ENCODE measurements at places on chromosomes 11 and 22.

DNA sequence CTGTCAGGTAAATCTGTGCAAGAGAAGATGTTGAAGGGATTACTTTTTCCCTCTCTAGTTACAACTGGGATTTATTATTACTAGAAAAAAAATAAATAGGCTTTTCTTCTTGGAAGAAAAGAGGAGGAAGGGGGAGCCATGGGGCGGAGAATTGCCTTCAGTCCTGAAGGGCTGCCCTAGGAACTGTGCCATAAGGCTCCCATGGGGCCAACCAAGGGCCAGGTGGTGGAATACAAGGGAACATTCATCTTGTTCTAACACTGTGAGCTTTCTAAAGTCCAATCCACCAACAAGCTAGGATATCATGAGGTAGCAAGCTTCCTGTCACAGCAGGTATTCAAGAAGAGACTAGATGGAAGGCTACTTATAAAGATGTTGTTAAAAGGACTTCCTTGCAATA is 24.8 kb upstream of the NRIP3 start:
- no peak for DNase-seq

- DNase-seq, result no peak
Observed at GRCh38 chr22:41772645-41773044, 27.8 kb upstream of the CCDC134 start.

DNA sequence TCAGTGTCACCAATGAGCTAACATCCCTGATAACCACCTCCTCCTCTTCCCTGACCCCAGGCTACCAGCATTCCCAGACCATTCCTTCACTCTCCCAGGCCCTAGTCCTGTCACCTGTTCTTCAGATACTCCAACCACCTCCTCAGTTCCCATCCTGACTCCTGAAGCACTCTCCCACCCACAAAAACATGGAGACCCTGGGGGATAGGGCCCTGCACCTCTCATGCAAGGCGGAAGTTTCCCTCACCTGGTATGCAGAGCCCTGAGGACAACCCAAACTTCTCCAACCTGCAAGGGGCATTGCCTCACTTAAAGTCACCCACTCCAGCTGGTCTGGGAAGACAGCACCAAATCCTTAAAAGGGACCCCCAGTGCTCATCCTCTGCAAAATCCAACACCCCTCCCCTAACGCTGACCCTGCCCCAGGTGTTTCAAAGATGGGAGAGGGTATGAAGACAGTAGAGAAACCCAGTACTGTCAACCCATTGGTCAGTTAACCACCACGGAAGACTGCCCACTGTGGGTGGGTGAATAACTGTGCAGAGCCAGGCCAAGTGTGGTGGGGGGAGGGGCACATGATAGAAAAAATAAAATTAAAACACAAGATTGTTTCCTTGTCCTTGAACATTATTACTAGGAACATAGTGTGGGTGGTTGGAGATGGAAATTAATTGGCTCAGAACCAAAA is 1.4 kb downstream of the TNKS1BP1 start:
- no peak for DNase-seq

- peak; percentile 7 for DNase-seq
Observed at GRCh38 chr11:47538741-47539565, 14.0 kb downstream of the CELF1 start.

DNA sequence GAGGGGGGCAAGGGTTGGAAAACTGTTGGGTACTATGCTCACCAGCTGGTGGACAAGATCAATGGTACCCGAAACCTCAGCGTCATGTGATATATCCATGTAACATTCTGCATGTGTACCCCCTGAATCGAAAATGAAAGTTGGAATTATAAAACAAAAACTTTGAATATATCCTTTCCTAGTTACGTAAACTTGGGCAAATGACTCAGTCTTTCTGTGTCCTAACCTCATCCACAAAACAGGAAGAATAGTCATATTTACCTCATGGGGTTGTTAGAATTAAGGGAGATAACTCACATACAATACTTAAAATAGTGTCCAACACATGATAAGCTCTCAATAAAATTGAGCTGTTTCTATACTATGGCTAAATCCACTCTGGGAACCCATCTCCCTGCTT is 620.1 kb upstream of the KIRREL3 start:
- no peak for DNase-seq

GRCh38 chr22:44944883-44945601 is 64.8 kb downstream of the PHF21B start:
- no peak for DNase-seq

All from NCI-H1417 (cell line).